T1000 (cell line): ENCODE measurements at places on chromosomes 4 and X.

DNA sequence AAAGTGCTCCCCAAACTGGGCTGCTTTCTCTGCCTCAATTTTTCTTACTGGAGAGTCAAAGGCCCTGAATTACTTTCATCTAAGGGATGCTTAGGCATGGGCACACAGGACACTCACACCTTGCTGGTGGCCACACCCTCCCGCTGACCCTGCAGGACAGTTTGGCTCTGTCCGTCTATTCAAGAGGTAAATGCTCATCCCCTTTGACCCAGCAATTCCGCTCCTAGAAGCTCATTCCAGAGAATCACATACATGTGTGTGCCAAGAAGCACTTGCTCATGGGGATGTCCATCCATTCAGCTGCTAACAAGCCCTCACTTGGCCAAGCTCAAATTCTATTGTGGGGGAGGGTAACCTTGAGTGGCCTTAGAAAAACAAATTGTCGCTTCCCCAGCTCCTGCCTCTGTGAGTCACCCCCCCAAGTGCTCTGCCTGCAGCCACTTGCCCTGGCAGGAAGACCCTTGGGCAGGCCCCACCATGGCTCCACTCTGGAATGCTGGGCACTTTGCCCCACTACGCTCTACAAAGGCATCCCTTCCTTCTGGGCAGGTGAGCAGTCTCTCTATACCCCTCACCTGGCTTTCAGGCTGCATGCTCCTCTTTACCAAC is 54.5 kb downstream of the HTRA3 start:
- no peak for DNase-seq

DNA sequence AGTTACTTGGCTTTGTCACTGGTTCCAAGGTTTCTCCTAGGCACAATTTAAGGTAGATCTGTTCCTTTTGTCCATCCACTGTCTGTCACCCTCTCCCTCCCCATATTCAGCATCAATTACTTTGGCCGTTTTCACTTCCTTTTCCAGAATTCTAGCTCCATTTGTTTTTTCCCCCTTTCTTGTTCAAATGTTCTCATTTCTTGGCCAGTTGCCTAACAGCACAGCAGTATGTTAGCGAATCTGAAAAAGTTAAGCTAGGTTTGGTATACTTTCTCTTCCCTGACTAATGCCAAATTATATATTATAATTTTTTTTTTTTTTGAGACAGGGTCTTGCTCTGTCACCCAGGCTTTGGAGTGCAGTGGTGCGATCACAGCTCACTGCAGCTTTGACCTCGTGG is 409.1 kb upstream of the TEX13C start:
- DNase-seq: no peak

DNA sequence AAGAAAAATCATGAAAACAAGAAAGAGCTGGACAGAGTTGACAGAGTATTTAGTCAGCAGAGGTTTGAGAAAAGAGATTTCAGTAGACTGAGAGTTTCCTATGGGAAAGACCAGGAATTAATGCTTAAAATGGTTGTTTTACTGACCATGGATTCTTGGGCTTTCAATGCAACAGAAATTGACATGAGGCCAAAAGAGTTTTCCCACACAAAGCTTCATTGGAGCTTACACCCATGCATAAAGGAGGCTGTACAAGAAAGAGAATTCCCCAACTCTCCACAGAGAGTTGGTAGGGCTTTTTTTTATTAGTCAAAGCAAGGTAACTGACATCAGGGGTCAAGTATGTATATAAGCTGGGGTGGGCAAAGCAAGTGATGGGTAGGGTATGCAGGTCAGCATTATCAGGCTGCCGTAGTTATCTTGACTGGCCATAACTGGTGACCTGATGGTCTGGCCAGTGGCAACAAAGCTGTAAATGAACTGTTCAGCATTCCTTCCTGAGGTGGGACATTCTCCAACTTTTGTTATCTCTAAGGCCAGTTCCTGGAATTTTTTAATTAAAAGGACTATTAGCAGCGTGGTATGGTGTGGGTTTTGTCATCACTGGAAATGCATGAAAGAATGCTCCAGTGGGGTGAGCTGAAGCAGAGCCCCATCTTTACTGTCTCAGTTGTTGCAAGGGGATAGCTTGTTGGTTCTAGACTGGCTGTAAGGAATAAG is 117.0 kb downstream of the ADAM29 start:
- no peak for DNase-seq

DNA sequence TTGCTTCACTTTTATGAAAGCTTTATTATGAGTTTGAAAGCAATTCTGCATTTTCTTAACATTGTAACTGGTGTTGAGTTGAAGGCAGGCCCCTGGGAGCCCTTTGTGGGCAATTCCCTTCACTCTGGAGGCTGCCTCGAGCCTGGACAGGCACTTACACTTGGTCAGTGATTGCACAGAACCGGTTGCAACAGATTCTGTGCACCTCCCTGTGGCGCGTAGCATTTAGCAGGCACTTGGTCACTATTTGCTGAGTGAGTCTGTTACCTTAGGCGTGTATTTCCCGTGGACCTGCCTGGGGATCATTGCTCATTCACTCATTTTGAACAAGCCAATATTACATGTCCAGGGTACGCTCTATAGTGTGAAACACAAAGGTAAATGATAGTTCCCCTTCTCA is 80.4 kb downstream of the PTTG2 start:
- no peak for DNase-seq
